ENCODE measurements at places on chromosomes 1 and 21.

GRCh38 chr21:15415541-15416261, 314.1 kb upstream of the USP25 start:
- no peak for DNase-seq

DNA sequence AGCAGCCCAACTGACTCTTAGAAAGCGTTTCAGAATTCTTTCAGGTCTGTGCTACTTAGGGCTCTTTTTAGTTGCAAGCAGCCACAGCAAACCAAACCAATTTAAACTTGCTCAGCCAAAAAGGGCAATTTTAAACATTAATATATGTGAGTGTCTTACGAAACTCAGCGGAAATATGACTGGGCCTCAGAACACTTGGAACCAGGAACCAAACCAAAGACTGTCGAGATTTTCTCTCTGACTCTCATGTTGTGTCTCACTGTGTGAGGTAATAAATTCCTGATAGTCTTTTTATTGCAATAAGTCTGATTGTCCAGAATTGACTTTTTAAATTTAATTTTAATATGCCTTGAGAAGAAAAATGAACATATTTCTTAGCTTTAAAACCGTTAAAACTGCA, 122.3 kb downstream of the SYF2 start:
- no peak for DNase-seq

DNA sequence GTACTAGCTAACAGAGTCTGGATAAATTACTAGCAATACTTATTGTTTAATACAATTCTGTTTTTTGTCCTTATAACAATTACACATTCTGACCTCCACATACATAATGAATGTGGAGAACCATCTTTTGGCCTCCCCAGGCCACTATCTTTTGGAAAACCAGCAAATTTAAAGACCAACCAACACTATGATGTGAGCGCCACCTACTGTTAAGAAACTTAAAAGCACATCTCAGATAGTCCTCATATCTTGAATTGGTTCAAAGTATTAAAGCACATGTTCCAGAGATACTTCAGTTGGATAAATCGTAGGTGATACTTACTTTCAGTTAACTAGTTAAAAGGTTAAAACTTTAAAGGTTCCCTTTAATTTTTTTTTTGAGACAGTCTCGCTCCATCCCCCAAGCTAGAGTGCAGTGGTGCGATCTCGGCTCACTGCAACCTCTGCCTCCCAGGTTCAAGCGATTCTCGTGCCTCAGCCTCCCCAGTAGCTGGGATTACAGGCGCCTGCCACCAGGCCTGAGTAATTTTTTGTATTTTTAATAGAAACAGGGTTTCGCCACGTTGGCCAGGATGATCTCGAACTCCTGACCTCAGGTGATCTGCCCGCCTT, 29.3 kb upstream of the USP1 start:
- peak; percentile 89 for DNase-seq

DNA sequence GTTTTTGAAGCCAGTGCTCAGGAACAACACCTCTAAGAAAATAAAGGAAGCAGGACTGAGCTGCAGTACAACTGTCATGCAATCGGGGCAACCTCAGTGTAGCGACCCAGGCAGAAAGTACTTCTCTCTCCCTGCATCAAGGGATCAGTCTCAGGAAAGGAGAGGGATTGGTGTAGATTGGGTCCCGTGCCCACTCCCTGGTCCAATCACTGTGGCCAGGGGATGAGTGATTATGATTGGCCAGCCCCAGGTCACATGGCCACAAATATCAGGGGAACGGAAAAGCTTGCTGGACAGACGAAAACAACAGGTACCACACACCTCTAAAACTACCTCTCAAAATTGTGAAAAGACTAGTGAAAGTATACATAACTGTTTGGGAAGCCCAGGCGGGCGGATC, 136.2 kb upstream of the F3 start:
- no peak for DNase-seq

GRCh38 chr1:42934541-42935312, 23.9 kb downstream of the SLC2A1 start:
- DNase-seq, result no peak

DNA sequence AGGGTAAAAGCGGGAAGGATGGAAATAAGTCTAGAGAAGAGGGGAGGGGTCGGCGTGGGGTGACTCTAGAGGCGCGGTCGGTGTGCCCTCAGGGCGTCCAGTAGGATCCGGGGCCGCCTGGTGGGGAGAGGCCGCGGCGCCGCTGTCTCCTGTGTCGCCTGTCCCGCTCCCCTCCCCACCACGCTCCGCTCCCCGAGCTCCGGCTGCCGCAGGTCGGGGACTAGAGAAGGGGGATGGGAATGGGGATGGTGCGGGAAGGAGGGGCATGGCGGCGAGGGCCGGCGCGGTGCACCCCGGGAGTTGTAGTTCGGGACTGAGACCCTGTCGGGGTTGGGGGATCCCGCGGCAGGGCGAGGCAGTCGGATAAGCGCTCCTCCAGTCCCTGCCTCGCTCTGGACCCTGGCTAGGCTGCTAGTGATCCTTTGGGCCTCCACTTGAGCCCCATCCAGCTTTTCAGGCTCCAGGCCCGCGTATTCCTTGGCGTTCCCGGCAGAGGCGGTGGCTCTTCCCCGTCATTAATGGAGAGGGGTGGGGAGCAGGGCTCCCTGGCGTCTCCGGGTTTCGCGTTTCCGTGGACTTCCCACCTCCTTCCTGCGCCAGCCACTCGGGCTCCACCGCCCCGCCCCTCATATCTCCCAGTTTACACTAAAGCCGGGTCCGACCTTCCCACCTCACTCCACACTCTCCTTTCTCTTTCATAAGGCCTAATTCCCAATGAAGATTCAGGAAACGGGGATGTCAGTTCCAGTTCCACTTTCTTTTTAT, at the start of gene ENTREP3:
Gene ENTREP3 (minus strand): TSS at position 241 of the 765 bp plus-strand sequence. CDS start 606 bp downstream, outside the sequence.
- DNase-seq, result peak; percentile 94

GRCh38 chr21:32514275-32515055, 70.9 kb downstream of the TCP10L start:
- no peak for DNase-seq

- no peak for DNase-seq
Observed at GRCh38 chr1:205914730-205915129, 28.5 kb downstream of the SLC26A9 start.

- no peak for DNase-seq
Observed at GRCh38 chr21:24118738-24119459, 1488.4 kb downstream of the MRPL39 start.

DNA sequence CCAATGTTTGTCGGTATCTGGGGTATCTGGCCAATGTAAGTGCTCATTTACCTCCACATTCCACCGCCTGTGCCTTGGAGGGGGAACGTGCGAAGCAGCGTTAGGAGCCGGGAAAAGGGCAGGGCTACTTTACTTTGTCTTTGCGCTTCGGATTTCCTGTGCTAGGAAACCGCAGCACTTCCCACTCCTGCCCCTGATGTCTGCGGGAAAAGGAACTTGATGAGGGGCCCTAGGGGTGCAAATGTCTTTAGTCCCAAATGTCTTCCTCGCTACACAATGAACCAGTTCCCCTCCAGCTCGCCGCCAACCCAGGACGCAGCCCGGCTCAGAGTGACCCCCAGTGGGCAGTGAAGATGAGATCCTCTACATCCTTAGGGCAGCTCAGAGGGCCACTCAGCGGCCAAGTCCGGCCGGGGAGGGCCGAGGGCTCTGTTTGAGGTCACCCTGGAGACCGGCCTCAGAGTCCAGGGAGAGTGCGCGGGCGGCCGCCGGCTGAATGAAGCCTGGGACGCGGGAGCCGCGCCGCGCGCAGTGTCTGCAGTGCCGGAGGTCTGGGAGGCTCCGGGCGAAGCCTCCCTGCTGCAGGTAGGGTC, at the start of gene DYNLT5:
Gene DYNLT5 (plus strand): TSS at position 460 of the 593 bp plus-strand sequence. CDS start 2,200 bp downstream, outside the sequence.
- no peak for DNase-seq

GRCh38 chr1:6578624-6579373, 995 bp upstream of the ZBTB48 start:
- DNase-seq, result no peak

- DNase-seq, result no peak
Observed at GRCh38 chr1:6859415-6860343, 74.4 kb downstream of the CAMTA1 start.

GRCh38 chr1:162994921-162995320, 74.2 kb upstream of the RGS4 start:
- no peak for DNase-seq

GRCh38 chr1:46302641-46303037, 777 bp downstream of the LRRC41 start:
- no peak for DNase-seq

GRCh38 chr1:207346513-207346912, 25.0 kb downstream of the CD55 start:
- no peak for DNase-seq

DNA sequence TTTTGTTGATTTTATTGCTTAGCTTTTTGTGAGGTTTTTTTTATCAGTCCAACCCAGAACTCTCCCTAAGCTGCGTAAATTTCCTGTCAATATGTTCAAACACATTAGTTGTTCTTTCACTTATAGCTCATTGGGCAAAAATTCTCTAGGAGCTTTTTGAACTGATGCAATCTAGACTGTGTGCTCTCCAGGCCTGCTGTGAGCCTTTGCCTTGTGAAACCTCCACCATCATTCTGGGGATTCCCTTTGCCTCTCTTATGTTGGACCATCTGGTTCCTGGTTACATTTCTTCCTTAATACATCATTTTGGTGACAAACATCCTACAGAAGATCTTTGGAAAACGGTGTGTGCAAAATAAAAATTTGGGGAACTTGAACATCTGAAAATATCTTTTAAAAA, 247.2 kb downstream of the LRRC7 start:
- no peak for DNase-seq

DNA sequence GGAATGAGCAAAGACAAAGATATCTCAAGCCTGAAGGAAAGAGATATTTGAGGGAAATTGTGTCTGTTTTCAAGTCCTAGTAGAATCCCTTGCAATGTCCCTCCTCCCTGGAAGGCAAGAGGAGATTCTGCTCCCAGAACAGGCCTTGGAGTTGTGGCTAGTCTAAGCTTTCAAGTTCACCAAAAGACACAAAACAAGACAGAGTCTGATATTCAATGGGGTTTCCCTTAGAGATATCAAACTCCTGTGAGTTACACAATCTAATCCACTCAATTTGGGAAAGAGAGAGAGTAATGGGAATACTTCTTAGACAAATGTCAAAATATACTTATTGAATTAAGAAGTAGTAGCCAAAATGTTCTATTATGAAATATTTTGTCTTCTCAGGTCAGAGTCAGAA, 162.8 kb upstream of the ADAMTS5 start:
- no peak for DNase-seq

DNA sequence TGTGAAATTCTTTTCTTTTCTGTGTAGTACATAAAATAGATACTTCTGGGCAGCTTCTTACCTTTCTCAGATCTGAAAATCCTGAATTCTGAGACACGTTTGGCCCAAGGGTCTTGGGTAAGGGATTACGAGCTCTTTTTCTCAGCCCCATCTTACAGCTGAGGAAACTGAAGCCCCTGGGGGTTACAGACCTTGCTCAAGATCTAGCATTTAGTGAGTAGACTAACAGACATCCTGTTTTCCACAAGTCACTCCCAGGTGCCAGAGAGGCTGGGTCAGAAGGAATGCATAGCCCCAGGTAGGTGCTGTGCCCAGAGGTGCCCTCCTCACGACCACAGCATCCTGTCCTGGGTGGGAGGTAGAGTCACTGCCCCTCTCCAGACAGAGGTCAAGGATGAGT, 13.2 kb upstream of the CREG1 start:
- DNase-seq, result no peak

DNA sequence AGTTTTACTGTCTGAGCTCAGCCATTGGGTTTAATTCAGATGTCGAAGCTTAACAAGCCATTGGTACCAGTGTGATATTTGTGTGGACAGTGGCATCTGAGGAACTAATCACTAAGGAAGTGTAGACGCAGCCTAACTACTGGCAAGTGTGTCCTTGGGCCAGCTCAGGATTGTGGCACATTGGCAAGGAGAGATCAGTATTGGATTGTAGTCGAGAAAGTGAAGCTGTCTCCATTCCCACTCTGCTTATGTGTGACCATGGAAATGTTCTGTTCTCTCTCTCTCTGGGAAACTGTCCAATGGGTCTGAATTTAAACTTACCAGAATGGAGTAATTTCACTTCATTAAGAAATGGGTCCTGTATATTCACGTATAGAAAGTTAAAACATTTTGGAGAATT, 112.2 kb downstream of the ITSN1 start:
- DNase-seq, result no peak

- DNase-seq, result no peak
Observed at GRCh38 chr1:81650776-81651175, 150.0 kb upstream of the ADGRL2 start.

- DNase-seq, result no peak
Observed at GRCh38 chr21:35559829-35560225, 500.5 kb downstream of the SETD4 start.

DNA sequence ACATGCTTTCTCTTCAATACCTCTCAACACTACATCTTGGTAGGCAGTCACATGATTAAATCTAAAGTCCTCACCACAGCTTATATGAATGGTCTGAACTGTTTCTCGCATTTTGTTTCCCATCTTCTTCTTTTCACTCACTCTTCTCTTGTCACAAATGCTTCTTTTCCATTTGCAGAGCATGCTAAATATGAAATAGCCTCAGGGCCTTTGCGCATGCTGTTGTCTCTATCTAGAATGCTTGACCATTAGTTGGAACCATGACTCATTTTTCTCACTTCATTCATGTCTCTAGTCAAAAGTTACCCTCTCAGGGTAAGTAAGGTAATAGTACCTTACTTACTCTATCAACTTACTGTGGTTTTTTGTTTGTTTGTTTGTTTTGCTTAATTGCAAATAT, 239.7 kb downstream of the PTPRC start:
- DNase-seq, result no peak

DNA sequence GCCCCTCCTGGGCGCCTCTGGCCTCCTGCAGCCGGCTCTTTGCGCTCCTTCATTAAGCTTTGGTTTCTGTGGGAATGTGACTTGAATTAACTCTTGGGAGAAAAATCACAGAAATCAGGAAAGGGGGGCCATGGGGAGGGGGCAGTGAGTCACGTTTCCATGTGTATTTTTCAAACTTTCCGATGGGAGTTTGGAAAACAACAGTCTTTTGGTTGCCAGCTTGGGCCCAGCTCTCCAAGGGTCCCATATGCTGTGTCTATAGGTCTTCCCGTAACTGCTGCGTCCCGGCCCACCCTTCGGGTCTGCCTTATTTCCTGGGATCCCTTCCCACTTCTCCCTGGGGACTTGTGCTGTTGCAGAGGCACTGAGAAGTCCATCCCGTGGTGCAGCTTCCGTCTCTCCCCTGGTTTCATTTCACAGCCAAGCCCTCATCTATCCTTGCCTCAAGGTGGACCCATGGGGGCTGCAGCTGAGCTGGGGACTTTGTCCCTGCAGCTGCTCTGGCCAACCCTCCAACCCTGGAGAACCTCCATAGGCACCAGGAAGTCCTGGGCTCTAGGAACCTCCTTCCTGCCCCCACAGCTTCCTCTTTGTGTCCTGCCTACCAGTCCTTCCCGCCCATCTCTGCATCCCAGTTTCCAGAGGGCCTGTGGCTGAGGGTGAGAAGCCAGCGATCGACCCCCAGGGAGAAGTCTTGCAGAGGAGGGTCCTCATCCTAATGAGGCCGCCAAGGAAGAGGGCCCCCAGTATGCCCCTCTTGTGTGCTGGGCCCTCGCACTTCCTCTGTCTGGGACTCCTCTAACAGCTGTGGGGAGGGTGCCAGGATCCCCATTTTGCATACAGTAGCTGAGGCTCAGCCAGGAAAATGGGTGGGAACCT, 11.6 kb upstream of the LMNA start:
- no peak for DNase-seq

Measured in NCI-H1694 (cell line).